ENCODE measurements at places on chromosomes 5 and 9.

DNA sequence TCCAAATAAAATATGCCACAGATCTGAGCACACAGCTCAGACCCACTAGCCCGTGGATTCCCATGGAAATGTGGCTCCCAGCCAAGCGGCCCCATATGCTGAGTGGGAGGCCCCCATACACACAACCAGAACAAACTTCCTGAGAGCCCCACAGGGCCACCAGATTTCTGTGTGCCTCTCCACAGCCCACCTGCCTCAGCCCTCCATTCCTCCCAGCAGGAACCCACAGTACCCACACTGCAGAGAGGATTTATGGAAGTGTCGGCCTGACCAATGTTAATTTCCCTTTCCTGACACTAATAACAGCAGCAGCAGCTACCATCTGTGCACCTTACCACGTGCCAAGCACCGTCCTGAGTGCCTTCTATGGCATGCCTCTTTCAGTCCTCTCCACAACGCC lies 99.3 kb upstream of the SPOCK1 start:
- peak; percentile 45 for DNase-seq

- peak; percentile 17 for DNase-seq
Observed at GRCh38 chr5:138282920-138283742, 8.7 kb upstream of the GFRA3 start.

DNA sequence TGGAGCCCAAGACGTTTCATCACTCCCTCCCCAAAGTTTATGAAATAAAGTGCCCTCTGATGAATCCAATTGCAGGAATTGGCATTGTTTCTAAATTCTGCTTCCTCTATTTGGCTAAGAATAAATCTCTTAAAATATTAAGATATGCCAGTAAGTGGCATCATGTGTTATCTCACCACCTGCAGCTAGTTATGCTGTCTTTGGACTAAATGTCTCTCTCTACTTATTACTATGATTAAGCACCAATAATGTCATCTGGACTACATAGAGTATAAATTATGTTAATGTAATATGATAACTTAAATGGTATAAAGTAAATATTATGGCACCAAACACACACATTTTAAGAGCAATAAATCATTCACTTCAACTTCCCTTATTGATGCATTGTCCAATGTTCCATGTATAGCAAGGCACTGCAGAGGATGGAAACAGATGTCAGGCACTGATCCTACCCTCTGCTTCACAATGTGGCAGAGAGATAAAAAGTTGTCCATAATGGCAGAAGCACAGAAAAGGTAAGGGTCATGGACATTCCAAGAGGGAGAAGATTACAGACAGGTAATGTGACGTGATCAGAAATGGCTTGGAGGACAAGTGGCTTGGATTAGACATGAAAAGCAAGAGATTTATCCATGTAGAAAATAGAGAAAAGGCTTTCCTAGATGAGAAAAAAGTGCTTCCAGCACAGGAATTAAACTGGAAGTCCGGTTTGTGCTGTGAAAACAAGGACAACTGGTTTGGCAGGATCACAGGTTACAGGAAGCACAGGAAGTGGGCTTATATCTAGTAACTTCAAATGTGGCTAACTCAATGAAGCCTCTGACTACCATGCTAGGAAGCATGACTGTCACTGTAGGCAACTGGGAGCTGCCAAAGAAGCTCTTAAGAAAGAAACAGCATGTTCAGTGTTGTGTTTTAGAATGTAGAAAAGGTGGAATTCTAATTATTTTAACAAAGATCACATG lies 26.7 kb downstream of the MARCHF11 start:
- no peak for DNase-seq

- DNase-seq, result no peak
Observed at GRCh38 chr5:158482125-158482524, 617.6 kb downstream of the EBF1 start.

- peak; percentile 46 for DNase-seq
Observed at GRCh38 chr9:125747053-125747764, at the start of gene PBX3. Gene PBX3, plus strand, starts transcription at chr9:125747373.

DNA sequence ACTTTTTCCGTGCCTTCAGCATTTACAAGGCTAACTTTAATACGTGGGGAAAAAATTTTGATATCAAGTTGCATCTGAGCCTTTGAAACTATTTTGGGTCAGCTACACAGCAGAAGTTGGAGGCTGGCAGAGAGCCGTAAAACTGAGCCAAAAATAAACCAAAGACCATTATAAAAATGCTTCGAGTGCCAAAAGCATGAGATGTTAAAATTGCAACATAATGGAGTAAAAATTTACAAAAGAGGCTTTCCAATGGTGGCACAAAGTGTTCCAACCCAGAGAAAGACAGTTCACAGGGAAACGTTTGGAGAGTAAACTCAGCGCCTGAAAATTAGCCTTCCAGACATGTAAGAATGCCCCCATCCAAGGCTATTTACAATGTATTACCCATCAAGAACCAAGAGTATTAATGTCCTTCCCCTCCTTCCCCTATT lies 190.3 kb downstream of the TLE1 start:
- no peak for DNase-seq

- no peak for DNase-seq
Observed at GRCh38 chr5:176748073-176748966, 62.0 kb upstream of the UNC5A start.

DNA sequence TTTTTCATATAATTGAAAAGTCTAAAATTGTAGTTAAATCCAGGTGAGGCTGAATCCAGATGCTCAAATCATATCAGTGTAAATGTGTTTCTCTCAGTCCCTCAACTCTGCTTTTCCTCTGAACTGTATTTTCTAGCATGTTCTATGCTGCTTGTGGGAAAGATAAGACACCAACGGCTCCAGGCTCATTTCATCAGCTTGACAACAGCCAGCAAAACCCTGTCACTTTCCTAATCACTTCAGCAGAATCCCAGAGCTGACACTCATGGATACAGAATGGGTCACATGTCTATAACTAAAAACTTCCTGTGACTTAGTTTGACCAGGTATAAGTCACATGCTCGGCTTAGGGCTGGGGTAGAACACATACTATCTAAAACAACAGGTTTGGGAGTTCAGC lies 179.4 kb upstream of the ADRA1B start:
- DNase-seq, result no peak

DNA sequence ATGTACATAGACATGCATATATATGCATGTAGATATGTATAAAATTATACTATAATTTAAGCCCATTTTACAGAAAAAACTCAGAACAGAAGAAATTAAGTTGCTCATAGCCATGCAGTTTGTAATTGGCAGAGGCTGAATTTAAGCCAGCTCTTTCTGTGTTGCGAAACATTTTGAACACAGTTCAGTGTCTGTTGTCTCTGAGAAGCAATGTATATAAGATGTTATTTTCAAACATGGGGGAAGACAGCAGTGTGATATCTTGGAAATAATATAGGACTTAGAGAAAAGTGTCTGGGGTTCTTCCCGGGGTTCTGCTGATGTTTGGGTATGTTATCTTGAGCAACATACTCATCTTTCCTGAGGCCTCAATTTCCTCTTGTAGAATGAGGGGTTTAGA lies 37.6 kb downstream of the SVEP1 start:
- no peak for DNase-seq

DNA sequence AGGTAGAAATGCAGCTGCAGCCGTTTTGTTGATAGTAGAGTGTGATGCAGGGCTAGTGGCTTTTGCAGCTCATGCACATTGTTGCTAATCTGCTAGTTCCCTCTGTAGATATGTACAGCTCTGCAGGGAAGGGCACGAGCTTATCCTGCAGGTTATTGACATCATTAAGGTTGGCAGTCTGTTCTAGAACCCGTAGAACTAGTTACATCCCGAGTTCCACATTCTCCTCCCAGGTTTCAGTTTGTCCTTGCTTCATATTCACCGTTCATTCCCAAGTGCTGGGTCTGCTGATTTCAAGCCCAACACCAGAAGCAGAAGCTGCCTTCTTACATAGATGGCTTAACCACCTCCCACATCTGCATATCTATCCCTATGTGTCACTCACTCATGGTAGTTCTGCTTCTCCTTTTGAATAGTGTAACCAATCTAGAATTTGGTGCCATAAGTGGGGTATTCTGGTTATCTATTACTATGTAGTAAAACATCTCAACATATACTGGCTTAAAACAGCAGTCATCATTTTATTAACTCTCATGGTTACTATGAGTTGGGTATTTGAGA lies 38.1 kb downstream of the CRHBP start:
- no peak for DNase-seq

- no peak for DNase-seq
Observed at GRCh38 chr5:43110606-43111170, 10.0 kb upstream of the ZNF131 start.
